ENCODE measurements at places on chromosomes 2 and 18.

- DNase-seq: no peak
These were observed 183.6 kb downstream of the BABAM2 start for GRCh38 chr2:28074137-28074536.

GRCh38 chr18:11251229-11251890 is 102.0 kb upstream of the PIEZO2 start:
- no peak for DNase-seq

- DNase-seq: no peak
These were observed 29.6 kb downstream of the CYRIA start for GRCh38 chr2:16635791-16636699.

GRCh38 chr2:120771111-120771780 is 35.6 kb downstream of the GLI2 start:
- no peak for DNase-seq

GRCh38 chr2:116088236-116088635 is 1645.8 kb downstream of the DPP10 start:
- no peak for DNase-seq

GRCh38 chr2:59034837-59035236 is 793.7 kb upstream of the FANCL start:
- no peak for DNase-seq

DNA sequence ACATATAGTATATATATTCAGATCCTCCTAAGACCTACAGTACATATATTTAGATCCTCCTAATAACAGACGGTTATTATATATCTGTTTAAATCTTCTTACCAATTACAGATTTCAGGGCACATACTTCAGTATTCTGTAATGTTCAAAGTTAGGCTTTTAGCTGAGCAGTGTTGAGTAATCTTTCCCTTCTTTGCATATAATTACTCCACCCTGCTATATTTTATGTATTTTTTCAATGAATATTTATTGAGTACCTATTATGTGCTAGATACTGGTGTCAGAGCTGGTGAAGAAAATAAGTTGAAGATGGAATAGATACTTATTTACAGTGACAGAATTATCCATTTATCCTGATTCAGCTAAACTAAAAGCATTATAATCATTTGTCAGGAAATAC is 84.9 kb downstream of the NEB start:
- DNase-seq: no peak

GRCh38 chr2:142872882-142873724 is 4.4 kb upstream of the KYNU start:
- no peak for DNase-seq

GRCh38 chr18:61896757-61897156 is 4.0 kb upstream of the RNF152 start:
- no peak for DNase-seq

DNA sequence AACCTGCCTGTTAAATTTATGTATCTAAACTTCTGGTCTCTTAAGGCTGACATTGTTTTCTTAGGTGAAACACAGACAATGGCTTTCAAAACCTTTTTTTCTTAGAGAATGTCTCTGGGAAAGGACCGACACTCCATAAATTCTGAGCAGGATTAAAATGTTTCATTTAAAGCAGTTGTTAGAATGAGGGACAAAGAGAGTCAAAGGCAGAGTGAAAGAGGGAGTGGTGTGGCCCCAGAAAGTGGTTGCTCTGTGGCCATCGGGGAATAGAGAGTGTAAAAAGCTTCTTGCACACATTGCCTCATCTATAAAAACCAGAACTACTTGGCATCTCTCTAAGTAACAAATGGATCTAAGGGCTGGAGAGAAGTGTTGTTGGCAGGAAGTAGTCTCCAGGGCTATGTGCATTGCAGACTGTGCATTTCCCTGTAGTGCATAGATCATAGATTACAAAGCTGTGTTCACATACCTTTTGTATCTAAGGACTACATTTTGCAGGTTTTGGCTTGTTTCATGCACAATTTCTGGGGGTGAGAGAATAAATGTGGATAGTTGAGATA is 3.6 kb downstream of the RPRM start:
- no peak for DNase-seq

- no peak for DNase-seq
These were observed 145.2 kb downstream of the GALNT3 start for GRCh38 chr2:165648801-165649200.

DNA sequence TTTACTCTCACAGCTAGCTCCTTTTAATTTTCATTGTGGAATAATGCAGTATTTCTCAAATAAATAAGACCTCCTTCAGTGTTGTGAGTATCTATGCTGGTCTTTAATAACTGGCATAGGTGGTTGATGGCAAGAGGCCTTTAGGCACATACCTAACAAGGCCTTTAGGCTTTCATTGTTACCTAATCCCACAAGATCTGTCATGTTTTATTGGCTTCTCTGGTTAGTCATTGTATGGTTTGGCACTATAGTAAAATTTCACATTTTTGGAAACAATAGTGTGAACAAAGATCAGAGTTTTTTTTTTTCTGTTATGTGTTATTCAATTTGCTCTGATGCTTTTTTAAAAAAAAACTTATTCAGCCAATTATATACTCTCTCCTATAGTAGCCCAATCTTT is 89.8 kb upstream of the NEUROD1 start:
- DNase-seq: no peak

GRCh38 chr18:42446195-42446594 is 491.2 kb downstream of the PIK3C3 start:
- DNase-seq: no peak

GRCh38 chr2:42809819-42810120 is 17.4 kb upstream of the HAAO start:
- DNase-seq: no peak

DNA sequence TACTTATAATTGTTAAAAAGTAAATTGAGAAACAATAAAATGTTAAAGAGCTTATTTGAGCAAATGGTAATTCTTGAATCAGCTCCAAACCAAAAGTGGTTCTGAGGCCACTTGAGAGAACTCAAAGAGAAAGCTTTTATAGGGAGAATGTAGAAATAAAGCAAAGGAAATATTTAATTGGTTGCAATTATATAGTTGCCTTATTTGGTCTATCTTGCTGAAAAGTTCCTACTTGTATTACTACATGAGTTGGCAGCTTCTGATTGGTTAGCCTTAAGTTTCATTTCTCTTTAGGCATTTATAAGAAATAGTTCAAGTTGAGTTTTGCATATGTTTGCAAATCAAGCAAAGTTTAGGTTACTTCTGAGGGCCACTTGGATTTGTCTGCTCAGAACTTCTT is 38.1 kb downstream of the SCN2A start:
- DNase-seq: no peak

- no peak for DNase-seq
These were observed 54.4 kb downstream of the TRAPPC12 start for GRCh38 chr2:3433776-3434400.

DNA sequence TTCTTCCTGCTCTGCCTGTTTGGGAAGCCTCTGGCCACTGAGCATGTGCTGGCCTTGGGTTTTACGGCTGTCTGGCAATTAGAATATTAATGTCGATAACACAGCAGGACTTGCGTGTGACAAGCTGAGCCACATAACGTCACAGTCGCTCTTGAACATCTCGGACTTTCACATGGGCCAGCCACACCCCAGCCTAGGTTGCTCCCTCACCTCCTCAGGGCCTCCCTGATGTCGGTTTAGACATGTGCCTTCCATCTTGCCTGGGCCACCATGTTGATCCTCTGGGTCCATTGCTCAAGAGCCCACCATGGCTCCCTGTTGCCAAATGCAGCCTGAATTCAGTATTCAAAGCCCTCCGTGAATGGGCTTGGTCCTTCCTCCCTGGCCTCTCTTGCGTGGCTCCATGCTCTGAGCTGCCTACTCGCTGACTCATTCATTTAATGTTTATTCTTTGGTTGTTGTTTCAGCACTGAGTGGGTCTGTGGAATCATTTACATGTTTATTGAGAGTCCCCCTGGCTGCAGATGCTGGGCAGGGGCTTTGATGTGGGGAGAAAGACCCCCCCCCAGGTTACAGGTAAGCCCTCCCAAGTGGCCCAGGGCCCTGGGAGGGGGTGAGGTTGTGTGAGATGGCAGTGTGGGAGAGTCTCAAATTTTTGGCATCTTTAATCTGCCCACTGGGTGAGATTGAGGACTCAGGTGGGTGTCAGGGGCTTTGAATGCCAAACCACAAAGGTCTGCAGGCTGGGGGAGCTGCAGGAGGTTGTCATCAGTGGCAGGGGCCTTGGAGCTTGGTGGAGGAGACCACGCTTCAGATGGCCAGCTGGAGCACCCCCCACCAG is 62.0 kb downstream of the ODC1 start:
- DNase-seq: no peak

- no peak for DNase-seq
These were observed 19.4 kb downstream of the RRM2 start for GRCh38 chr2:10141736-10142639.

DNA sequence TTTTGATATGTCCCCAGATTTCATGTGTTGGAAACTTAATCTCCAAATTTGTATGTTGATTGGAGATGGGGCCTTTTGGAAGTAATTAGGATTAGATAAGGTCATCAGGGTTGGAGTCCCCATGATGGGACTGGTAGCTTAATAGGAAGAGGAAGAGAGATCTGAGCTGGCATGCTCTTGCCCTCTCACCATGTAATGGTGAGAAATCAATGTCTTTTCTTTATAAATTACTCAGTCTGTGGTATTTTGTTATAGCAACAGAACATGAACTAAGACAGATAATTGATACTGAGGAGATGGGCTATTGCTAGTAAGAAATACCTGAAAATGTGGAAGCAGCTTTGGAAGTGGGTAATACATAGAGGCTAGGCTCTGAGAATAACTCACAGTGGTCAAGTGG is 48.0 kb downstream of the CDC42EP3 start:
- no peak for DNase-seq

DNA sequence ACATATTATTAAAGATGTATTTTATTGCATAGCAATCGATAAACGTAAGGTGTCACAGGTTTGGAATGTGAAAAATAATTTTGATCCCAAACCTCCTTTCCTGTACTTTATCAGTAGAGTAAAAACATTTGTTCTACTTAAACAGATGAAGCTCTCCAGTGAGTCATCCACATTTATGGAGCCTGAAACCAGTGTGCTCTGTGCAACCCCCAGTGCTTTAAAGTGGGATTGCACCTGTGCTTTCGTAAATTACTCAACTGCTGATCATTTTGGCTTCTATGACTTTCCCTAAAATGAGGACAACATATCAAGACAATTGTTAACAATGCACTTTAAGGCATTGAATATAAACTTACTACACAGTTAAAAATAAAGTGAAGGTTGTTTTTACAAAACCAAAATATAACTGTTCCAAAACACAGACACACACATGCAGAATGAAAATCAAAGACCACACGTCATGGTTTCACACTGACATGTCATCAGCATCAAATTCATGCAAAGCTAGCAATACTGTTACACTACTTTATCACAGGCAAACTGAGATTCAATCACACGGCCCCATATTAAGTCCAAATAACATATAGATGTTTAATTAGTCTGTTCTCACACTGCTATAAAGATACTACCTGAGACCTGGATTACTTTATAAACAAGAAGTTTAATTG is 9.7 kb downstream of the TMEM18 start:
- no peak for DNase-seq

Measured in stimulated activated CD8-positive, alpha-beta memory T cell treated with anti-CD3 and anti-CD28 coated beads, Interleukin-7, amount 100 ng/mL, for 1 hour (primary cell).